ENCODE measurements at places on chromosomes 16 and 17. TPM values are rescaled to one million over a fixed set of nuclear protein-coding genes. Genes with fewer than 3 reads are reported as not detected.

Gene ZNF597
- total RNA-seq: 3.2 TPM

Gene CCL4L2
- total RNA-seq: not detected

Gene ETV4
- total RNA-seq: 7.9 TPM

Gene CES2
- 57.4 TPM for total RNA-seq

Gene MEOX1
- 1.9 TPM for total RNA-seq

Gene KRTAP3-1
- 83.2 TPM for total RNA-seq

GRCh38 chr16:21117567-21117966 is 33.1 kb downstream of the DNAH3 start:
- no peak for DNase-seq

DNA sequence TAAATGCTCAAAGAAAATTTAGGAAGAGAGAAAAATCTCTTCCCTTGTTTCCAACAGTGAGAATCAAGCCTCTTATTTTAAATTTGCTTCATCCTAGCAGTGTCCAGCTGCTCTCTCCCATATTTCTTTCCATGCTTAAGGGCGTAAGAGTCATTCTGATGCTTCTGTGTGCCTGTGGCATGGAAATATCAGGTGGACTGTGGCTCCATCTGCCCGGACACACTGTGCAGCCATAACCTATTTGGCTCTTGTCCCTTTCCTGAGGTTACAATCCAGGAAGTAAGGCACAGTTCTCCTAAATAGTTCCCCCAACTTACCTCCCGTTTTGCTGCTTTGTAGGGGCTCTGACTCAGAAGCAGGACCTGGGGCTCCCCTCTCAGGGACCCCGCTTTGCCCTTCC is 6.3 kb upstream of the KRT222 start:
- no peak for DNase-seq

GRCh38 chr17:82876602-82877379 is 37.0 kb upstream of the ZNF750 start:
- DNase-seq: peak; percentile 94

DNA sequence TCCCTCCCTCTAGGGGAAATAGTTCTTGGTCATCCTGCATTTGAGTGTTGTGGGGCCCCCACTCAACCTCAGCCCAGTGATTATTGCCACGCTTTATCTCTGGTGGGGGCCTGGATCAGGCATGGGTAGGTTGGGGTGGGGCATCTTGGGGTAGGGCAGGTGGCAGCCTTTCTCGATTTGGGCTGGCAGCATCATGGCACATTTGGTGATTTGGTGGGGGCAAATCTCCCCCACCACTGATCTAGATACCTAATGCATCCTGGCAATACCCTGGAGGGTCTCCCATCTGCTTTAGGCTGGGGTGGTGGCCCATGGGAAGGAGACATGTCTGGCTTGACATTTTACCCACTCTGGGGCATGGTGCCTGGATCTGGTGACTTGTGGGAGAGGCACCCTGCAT is 40.2 kb downstream of the NLRP1 start:
- peak; percentile 29 for DNase-seq

DNA sequence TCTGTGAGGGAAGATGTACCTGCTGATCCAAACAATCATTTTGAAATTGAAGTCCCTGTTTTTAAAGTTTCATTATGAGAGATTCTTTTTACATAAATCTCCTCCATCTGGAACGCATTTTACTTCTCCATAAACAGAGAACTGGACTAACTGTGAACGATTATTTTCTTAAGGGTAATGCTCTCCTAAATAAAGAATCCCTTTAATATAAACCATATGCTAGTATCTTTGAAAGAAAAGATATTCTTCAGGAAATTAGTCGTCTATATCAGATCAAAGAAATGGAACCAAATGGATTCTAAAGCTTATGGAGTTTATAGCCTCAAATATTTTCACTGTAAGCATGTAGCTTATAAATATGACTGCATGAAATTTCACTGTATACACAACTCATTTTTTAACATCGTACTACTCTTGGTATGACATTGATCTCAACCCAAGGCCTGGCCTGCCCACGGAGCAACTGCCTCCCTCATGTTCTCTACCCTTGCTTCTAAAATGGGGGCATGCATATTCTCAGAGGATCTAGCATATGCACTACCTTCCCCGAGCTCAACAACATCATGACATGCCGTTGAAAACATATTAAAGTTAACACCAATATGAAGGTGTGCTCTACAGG is 66.4 kb downstream of the MYH10 start:
- no peak for DNase-seq

DNA sequence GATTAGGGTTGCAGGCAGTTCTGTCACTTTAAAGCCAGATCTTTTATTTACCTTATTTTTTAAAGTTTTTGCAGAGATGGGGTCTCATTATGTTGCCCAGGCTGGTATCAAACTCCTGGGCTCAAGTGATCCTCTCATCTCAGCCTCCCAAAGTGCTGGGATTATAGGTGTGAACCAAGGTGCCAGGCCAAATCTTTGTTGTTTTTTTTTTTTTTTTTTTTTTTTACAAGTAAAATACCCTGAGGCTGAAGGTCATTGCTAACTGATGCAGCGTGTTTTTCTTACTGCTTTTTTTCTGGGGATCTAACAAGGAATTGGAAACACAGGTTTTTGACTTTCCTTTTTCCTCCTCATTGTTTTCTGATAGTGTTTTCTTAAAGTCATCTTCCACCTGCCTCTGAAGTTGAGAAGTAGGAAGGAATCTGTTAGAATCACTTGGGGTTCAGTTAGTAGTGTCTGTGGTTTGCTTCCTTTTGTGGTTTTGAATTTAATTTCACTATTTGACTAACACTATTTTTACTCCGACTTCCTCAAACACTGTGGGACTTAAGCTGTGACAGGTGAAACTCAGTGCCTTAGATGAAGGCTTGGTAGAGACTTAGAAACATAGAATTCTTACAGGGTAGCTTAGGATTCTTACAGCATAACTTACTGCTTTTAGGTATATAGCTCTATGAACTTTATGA is 22.2 kb downstream of the CLTC start:
- no peak for DNase-seq

GRCh38 chr17:15247891-15248529 is 17.1 kb downstream of the PMP22 start:
- no peak for DNase-seq

DNA sequence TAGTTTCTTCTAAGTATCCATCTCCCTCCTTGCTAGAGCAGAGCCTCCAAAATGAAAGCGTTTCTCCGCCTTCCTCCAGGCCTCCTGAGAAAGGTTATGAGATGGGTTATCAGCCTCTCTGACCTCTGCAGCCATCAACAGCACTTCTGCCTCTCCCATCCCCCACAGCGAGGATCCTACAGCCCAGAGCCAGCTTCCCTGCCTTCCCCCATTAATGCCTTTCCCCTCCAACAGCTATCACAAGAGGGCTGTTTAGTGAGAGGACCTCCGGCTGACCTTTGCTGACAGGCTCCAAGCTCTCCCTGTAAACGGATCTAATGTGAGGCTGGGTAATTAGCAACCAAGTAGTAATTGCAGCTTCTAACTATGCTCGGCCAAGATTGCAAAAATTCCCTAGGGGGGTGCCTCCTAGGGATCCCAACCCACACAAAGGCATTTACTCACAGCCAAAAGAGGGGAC is 55.8 kb downstream of the ZFHX3 start:
- DNase-seq: peak; percentile 82

DNA sequence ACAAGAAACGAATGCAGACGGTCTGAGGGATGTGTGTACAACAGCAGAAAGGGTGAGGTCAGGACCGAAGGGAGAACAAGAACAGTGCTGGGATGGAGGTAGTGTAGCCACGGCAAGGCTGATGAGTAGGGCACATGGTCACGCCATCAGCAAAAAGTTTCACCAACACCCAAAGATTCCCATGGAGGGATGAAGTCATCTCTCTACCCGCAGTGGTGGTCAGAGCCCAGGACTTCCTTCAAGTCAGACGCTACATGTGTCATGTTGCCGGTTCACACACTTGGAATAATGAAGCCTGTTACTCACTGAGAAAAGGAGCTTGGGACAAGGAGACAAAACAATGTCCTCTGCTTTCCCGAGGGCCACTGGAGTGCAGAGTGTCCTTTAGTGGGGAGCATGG is 79.7 kb downstream of the SALL1 start:
- DNase-seq: no peak

- no peak for DNase-seq
Observed at GRCh38 chr16:3223913-3224515, 10.9 kb downstream of the ZNF200 start.

DNA sequence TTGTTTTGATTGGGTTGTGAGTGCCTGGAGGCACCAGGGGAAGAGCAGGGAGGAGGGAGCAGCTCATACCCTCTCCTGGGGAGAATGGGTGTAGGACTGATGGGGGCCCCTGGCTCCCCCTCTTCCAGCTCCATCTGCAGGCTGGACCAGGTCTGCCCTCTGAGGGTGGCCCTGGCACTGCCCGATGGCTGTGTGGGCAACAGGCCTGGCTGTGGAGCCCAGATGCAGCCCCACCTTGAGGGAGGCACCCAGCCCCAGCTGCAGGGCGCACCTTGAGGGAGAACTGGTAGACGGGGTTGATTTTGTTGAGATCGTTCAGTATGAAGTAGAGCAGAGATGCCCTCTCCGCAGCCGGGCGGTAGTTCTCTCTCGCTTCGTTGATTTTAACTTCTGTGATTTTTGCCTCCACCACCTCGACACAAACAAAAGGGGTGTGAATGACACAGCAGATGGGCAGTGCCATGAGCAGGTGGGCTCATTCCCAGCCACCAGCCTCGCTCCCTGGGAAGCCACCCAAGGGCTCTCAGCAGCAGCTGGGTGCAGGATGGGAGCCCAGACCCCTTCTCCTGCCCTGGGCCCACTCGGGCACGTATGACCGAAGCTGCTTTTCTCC is 71.6 kb downstream of the PGS1 start:
- no peak for DNase-seq

GRCh38 chr17:1109606-1110540 is 69.9 kb downstream of the ABR start:
- DNase-seq: no peak

DNA sequence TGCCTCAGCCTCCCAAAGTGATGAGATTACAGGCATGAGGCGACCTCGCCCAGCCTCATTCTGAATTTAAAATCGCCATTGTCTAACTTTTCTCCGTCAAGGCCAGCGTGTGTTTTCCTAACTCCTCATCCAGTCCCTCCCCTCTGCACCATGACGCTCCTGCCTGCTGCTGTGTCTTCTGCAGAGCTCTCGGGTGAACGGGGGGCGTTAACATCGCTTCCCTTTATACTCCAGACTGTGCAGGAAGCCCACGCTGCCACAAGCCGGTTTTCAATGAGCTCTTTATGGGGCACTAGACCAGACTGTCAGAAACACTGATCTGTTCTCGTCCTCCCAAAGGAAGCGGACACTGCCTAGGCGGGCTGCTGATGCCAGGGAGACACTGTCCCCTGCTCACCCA is 13.2 kb downstream of the AANAT start:
- DNase-seq: no peak

GRCh38 chr17:28861393-28862203 is 6.8 kb downstream of the ERAL1 start:
- DNase-seq: no peak

All from lower leg skin (tissue), 4 donors.